DMS 273 treated with DMSO at 0.1 percent for 48 hours (cell line): ENCODE measurements at places on chromosomes 11 and 22.

DNA sequence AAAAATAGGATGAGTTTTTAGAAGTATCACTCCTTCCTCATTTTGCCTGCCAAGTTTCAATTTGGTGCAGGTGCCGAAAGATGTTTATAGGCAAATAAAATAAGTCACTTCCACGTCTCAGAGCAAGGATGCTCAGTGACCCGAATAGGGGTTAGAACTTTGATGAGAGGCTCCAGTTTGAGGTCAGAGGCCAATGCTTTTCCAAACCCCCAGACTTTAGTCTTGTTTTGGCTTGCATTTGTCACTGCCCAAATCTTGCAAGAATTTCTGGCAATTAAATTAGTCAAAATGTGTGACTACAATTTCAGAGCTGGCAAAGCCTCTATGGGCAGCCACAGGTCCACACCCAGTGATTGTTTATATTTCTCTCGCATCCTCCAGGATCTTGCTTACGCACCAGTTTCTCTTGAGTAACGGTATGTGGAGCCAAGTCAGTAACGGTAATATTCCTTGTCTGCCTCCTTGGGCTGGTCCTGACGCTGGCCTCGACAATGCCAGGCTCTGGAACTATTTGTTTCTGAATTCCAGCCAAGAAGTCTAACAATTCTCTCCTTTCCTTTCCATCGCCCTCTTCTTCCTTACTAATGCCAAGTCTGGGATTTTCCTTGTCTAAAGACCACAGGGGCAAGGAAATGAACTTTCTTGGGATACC, 9.9 kb upstream of the NUP160 start:
- no peak for DNase-seq

GRCh38 chr22:29768052-29768693, 1.0 kb downstream of the UQCR10 start:
- no peak for DNase-seq

GRCh38 chr22:40263191-40263590, 83.1 kb upstream of the ADSL start:
- DNase-seq: no peak

DNA sequence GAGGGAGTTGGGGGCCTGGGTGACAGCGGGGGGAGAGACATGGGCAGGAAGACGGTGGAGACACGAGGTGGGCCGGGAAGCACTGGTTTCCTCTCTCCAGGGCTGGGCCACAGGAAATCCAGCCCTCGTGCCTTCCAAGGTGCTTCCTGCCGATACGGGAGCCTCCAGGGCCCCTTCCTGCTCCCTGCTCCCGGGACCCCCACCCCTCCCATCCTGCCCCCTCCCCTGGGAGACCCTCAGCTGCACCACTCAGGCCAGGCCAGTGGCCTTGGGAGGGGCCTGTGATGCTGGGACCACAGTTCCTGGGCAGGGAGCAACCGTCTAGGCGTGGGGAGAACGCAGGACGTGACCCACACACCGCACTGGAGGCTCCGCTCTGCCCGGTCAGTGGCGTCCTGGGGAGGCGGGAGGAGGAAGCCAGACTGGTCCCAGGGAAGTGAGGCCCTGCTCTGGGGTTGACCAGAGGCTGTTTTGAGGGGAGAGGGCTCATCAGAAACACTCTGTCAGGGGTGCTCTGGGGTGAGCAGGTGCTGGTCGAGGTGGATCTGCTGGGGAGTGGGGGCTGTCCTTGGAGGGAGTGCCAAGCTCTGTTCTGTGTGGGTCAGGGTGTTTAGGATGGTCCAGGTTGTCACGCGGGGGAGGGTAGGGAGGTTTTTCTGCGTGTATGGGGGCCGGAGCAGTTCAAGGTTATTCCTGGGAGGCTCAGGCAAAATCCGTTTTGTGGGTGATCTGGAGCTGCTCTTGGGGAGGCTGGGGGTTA, at the start of gene SHANK3:
TSS of gene SHANK3 (plus strand) at position 353 of the 760 bp plus-strand sequence.
- DNase-seq: no peak

GRCh38 chr11:487571-488021, 19.4 kb downstream of the RNH1 start:
- DNase-seq: no peak

DNA sequence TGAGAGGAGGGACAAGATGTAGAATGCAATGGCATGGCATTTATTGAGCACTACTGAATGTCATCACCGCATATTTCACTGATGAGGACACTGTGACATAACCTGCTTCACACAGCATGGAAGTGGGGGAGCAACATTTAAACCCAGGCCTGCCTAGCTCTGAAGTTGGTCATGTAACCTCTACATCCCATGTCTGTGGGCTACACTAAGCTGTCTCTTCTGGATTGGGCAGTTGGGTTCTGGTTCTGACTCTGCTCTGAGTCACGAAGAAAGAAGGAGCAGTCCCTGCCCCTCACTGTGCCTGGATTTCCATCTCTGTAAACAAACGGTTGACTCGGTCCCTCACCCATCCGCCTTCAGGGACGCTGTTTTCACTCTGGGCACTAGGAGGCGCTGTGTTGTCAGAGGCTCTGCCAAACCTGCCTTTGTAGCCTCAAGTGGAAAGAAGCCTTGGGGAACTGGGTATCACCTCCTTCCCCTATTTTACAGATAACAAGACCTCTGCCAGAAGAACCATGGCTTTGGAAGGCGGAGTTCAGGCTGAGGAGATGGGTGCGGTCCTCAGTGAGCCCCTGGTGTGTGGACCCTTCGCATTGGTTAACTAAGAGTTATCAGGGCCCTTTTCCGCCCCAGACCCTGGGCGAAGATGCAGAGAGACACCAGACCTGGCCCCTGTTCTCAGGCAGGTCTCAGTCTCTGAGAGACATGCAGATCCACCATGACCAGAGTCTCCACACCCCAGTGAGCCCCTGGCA, 12.7 kb upstream of the ARHGEF17 start:
- no peak for DNase-seq

DNA sequence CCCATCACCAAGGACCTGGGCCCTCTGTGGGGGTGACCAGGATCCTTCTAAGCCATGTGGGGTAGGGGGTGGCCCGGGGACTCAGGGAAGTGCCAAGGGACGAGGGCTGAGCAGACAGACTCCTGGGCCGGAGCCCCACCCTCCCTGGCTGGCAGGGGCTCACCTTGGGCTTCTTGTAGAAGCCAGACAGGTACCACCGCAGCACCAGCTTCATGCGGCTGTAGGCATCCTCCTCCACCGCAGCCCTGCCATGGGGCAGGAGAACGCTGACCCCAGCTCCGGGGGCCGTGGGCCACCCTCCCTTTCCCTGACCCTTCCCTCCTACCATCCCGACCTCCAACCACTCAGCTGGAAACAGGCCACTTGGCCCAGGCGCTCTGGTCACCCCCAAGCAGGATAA, 45.9 kb upstream of the CARS1 start:
- DNase-seq: no peak

DNA sequence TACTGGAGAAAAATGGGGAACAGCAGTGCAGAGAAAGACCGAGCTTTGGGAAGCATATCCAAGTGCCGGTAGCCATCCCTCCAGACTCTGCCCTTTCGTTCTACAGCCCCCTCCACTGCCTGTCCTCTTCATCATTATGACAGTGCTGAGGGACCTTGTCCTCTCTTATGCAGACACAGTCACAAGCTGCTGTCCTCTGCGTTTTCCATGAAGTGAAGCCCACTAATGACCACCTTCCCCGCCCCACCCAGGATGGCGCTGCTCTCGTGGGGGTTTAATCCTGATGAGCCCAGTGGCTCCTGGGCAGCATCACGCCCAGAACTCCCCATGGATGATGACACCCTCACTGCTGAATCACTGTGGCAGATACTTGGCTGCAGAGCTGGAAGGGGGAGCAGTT, 157.7 kb downstream of the PKNOX2 start:
- no peak for DNase-seq

GRCh38 chr22:27970596-27971220, 51.7 kb upstream of the PITPNB start:
- DNase-seq: no peak

GRCh38 chr11:122246874-122247273, 130.9 kb upstream of the BLID start:
- no peak for DNase-seq

DNA sequence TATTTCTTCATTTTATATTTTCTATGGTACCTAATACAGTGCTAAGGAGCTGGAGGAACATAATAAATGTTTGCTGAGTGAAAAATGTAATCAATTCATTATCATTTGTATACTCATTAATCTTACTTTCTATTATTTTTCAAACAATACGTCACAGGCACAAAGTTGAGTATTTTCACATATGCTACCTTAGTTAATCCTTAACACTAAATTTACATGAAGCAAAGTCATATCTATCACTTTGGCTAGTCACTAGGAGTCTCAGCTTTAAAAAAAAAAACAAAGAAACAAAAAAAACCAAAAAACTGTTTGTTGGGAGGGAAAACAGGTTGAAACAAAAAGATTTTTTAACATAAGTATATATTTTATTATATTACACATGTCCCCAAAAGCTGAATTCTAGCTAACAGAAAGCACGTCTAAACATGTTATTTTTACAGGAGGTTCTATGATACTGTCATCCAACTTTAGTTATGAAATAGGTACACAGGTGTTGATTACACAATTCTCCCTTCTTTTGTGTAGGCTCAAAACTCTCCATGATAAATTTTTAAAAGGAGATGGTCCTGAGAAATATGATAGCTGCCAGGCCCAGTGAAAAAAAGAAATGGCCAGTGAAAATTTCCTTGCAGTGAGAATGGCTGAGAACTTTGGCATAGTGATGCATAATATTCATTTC, 14.3 kb downstream of the HPS5 start:
- DNase-seq: no peak

GRCh38 chr22:27381960-27382742, 419.4 kb downstream of the MN1 start:
- DNase-seq: no peak

DNA sequence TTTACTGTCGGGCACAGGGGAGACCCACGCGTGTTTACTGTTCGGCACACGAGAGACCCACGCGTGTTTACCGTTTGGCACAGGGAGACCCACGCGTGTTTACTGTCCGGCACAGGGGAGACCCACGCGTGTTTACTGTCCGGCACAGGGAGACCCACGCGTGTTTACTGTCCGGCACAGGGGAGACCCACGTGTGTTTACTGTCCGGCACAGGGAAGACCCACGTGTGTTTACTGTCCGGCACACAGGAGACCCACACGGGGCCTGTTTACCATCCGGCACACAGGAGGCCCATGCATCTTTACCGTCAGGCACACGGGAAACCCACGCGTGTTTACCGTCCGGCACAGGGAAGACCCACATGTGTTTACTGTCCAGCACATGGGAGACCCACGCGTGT, 525.1 kb downstream of the BRD1 start:
- no peak for DNase-seq

DNA sequence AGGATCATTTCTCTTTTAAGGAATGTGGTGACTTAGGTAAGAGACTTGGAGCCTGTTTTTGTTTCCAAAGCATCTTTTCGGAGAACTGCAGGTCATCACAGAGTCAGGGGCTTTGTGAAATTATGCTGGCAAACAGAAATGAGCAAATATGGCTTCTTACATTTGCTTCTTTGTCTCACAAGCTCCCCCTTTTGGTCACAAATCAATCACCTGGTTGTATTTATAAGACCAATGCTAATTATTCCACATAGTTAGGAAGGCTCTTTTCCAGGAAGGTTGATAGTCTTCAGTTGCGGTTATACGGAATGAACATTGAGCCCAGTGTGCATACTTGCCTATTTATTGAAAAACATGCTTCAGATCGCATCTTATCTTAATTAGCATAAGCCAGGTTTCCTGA, 34.6 kb upstream of the CEP126 start:
- DNase-seq: no peak

DNA sequence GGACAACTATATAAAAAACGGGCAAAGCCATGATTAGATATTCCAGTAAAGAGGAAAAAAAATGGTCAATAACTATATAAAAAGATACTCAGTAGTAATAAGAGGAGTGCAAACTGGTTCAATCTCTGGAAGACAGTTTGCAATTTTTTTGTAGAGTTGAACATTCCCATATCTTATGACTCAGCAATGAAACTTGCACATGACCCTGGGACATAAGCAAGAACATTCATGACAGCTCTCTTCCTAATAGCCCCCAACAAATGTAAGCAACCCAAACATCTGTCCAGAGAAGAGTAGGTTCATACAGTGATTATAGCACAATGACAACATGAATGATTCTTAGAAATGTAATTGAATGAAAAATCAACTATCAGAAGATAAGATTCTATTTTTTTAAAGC, 21.8 kb upstream of the CSF2RB start:
- no peak for DNase-seq

DNA sequence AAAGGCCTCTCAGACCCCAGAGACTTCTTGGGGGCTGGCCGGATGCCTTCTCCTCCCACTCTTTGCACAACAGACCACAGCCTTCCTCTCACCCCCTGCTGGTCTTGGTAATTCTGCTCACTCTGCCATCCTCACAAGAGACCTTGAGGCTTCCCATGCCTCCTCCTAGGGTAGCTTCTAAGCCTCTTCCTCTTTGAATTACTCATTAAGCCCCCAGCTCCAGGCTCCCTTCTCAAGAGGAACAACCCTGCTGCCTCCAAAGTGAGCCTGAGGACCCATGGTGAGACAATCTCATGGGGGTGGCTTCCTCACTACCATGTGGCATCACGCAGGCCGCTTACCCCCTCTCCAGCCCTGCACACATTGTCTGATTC, 184.6 kb upstream of the SYT13 start:
- no peak for DNase-seq

DNA sequence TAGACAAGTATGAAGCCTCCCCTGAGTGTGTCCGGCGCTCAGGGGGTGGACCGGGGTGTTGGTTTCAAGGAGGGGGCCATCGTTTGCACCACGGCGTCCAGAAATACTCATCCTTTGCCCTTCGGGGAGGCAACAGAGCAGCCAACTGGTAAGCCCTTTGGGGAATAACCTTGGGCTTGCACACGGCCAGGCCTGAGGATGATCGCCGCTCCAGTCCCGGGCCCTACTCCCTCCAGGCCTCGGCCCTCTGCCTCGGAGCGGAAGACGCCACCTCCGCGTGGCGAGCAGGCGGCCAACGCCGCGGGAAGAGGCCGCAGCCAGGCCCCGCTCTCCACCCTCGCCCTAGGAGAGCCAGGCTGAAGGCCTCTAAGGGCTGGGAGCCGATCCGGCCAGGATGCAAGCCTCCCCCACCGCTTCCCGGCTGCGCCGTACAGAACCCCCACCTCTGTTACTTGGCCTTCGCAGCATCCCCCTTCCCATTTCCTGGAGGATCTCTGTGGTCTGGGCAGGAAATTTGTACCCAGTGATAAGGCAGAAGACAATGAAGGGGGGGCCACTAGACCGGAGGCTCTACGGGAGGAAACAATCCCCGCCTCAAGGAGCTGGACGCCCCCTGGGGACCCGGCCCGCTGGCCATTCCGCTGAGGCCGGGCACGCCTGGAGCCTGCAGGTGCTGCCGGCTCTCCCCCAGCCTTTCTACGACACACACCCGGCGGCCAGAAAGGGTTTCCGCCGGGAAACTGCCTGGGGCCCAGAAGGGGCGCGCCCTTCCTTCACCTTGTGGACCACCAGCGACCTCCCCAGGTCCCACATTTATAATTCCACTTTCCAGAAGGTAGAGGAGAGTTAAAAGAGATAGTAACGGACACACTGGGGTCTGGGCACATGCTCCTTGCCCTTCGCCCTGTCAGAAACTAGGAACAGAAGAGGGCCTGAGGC, 2.6 kb downstream of the ESAM start:
- DNase-seq: no peak
